ENCODE measurements at places on chromosomes 6 and 20.
A peak's percentile ranks its signal among the peaks of the same experiment; 100 is the strongest.

DNA sequence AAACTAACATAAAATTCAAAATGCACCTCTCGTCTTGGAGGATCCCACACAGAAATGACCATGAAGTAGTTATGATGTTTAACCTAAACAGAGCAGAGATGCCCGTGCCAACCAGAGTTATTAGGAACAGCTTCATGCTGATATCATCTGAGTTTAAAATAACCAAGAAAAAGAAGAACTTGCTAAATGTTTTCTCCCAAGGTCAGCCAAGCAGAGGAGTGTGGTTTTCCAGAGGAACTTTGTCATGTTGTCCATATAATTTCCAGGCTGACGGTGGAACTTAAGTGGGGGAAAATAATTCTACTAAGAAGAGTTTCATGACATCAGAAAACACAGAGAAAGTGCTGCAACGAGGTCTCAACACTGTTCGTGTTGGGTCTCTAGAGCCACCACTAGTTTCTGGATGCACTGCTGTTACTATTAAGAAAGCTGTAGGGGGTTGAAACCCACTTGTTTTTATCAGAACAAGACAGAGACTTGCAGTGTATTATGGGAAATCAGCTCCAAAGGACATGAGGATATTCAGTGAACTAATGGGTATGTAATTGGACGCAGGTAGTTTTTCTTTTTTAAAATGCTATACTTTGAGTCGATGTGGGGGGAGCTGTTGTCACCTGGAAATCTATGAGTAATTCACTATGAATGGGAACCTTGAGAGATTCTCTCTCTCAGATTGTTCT is 5.2 kb downstream of the AGPAT4 start:
- no peak for DNase-seq

GRCh38 chr6:117829594-117830319 is 77.3 kb upstream of the SLC35F1 start:
- DNase-seq: peak; percentile 51

- no peak for DNase-seq
These were observed 193.1 kb downstream of the NRN1 start for GRCh38 chr6:5813625-5814027.

DNA sequence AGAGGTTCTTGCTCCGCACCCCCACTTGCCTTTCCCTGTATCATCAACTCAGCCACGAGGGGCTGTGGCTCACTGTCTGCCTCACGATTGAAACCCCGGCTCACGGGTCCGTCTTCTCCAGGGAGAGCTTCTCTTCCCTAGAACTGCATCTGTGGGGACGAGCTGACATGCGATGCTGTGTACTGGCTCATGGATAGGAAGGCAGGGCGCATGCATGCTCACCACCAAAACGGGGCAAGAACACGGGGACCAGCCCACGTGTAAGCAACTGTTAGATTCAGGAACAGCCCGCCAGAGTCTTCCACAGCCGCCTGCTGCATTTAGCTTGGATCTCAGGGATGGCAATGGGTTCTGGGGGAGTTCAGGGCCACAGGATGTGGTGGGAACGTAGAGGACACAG is 275.9 kb upstream of the CDH4 start:
- DNase-seq: no peak

DNA sequence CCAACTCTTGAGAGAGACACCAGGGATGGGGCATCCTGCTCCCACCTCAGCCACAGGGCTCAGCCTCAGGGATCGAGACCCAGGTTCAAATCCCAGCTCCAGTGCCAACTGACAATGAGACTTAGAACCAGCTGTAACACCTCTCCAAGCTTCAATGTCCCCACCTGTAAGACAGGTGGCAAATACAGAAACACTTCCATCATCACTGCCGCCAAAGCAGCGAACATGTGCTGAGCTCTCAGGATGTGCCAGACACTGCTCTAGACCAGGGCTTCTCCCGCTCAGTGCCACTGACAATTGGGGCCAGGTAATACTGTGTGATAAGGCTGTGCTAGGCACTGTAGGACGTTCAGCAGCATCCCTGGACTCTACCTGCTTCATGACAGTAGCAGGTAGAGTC is 22.1 kb downstream of the PREX1 start:
- DNase-seq: no peak

DNA sequence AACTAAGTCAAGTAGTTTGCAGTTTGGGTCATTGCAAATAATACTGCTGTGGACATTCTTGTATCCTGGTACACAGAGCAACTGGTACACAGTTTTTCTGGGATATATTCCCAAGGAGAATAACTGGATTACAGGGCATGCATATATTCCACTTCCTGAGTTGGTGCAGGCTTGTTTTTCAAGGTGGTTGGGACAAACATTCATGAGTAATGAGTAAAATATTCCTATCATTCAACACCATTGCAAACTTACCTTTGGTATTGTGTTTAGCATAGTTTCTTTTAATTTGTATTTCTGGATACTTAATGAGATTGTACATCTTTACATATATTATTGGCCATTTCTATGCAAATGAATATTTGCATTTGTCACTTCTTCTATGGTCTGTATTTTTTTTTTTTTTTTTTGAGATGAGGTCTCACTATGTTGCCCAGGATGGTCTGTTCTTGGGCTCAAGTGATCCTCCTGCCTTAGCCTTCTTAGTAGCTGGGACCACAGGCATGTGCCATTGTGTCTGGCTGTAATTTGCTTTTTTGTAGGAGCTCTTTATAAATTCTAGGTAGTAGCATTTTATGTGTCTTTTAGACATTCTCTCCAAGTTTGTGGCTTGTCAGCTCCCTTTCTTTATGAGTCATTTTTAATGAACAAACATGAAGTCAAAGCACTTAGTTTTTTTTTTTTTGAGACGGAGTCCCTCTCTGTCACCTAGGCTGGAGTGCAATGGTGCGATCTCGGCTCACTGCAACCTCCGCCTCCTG is 158.7 kb downstream of the SOX4 start:
- no peak for DNase-seq

GRCh38 chr6:42017021-42017643 is 33.2 kb upstream of the TAF8 start:
- DNase-seq: no peak

GRCh38 chr20:37375227-37375626 is 29.3 kb downstream of the SRC start:
- DNase-seq: no peak

- no peak for DNase-seq
These were observed 168.1 kb downstream of the GRM4 start for GRCh38 chr6:33977606-33978411.

DNA sequence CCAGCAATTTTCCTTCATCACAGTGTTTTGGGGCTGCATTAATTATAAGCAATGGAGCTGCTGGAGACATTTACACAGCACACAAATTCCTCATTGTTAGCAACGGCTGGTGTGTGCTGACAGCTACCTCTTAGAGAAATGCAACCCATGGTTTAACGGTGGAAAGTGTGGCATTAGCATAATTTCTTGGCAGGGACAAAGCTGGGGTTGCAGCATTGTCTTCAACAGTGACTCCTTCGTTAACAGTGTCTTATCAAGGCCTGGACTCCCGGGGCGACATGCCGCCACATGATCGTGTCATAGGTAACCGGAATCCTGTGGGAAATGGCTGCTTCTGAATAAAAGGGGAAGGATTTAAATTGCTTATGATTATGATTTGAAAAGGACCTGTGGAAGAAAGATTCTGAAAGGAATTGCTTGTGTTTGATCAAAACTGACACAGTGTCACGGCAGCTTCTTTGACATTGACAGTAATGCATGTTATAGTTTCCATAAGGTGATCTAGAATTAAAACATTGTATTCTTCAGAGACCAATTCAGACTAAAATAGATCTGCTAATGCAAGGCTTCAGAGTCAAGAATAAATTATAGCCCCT is 128.0 kb downstream of the UST start:
- no peak for DNase-seq

- no peak for DNase-seq
These were observed 184.2 kb upstream of the RALGAPA2 start for GRCh38 chr20:20896606-20897005.

GRCh38 chr6:132604635-132605152 is 15.2 kb upstream of the TAAR5 start:
- no peak for DNase-seq

DNA sequence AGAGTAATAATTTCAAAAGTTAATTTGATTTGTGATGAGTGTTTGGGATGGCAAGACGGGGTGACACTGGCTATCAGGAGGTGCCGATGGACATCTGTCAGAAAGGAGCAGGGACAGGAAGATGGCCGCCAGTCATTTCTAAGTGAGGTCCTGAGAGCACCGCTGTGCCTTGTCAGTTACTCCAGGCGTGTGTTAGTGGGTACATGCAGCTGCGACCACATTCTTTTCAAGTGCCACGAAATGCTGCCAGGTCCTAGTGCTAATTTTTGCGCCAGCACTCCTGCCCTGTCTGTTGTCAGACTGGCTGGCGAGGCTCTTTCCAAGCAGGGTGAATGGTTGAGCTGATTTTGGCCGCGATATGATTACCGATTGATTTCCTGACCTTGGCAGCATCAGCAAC is 64.6 kb upstream of the INSM1 start:
- DNase-seq: no peak
